ENCODE measurements at places on chromosomes 1 and 21. TPM values are rescaled to one million over a fixed set of nuclear protein-coding genes. Genes with fewer than 3 reads are reported as not detected.

The PRUNE1 gene
- 14.8 TPM for total RNA-seq

The AXDND1 gene
- 0.48 TPM for total RNA-seq

The NBPF26 gene
- 5.0 TPM for total RNA-seq

The MROH7 gene
- total RNA-seq, result not detected

The SELENBP1 gene
- total RNA-seq, result 7.5 TPM

The MPZ gene
- 0.13 TPM for total RNA-seq

The CORT gene
- total RNA-seq, result 0.23 TPM

The SH2D1B gene
- total RNA-seq, result 0.12 TPM

The PROX1 gene
- total RNA-seq, result 0.07 TPM

The SLC9C2 gene
- total RNA-seq, result not detected

The OR10Z1 gene
- total RNA-seq, result not detected

The MYOM3 gene
- 6.7 TPM for total RNA-seq

The ZNF683 gene
- total RNA-seq, result not detected

The MMEL1 gene
- not detected for total RNA-seq

The OR2T35 gene
- not detected for total RNA-seq

The SPATA6 gene
- total RNA-seq, result 1.3 TPM

Data from A549 treated with Hydrocortisone at 1 μM for 4 hours (cell line).